C1 segment of cervical spinal cord (tissue), 14 donors: ENCODE measurements at places on chromosomes 6 and 20.

DNA sequence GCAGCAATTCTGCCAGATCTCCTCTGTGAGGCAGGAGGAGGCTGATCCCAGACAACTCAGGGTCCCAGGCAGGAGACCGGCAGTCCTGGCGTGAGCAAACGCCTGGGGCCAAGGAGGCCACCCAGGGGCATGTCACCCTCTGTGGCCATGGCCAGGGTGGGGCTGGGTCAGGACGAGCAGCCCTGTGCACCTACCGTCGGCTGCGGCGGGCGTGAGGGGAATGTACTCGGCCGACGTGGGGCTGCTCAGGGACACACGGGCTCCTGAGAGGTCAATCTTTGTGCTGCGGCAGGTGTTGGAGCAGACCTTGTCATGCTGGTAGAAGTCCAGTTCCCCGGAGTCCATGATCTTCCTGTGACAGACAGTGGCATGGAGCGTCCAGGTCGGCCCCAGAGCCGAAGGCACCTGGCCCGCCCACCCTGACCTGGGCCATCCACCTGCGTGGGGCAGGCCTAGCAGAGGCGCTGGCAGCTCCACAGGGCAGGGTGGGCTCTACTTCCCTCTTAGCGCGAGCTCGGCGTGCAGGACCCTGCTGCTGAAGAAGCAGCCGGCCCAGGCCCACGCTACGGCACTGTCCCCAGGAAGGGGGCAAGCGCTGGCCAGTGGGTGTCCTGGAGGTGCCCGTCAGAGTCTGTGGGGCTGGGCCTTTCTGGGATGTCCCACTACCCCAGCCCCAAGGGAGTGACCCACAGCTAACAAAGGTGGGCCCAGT lies 21.5 kb upstream of the HELZ2 start:
- no peak for DNase-seq

- no peak for DNase-seq
Measured at GRCh38 chr20:40565682-40566040, 123.4 kb downstream of the MAFB start.

DNA sequence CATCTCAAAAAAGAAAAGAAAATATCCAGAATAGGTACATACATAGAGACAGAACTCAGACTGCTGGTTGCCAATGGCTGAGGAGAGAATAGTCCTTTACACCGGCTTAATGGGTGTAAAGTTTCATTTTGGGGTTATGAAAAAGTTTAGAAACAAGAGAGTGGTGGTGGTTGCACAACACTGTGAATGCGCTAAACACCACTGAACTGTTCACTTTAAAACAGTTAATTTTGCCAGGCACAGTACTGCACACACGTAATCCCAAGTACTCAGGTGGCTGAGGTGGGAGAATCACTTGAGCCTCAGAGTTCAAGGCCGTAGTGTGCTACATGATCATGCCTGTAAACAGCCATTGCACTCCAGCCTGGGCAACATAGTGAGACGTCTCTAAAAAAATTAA lies 7.6 kb downstream of the ILRUN start:
- DNase-seq, result no peak

DNA sequence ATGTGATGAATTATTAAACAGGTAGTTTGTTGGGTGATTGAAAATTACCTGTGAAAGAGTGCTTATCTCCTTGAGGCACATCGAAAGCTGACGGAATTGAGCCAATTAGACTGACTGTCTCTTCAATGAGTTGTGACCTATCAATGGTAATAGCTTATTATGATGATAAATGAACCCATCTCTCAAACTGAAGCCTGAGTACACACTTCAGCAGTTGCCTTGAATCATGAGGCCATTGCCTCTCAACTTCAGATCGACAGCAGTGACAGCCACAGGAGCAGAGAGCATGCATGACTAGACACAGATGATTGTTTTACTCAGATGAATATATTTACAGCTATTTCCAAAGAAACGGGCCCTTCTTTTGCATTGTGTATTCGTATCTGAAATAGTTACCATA lies 323.9 kb downstream of the LAMA2 start:
- DNase-seq, result no peak

DNA sequence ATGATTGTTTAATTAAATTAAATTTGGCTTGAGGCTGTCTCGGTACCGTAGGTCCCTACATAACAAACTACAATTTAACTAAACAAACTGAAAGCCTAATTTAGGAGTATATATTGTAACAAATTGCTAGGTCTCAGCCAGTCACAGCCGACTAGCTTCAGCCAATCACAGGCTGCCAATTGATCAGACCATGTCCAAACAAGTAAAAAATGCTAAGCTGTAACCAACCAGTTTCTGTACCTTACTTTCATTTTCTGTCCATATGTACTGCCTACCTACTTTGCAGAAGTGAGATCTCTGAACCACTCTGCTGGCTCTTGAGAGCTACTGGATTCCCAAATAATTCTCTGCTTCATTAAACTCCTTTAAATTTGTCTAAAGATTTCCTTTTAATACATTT lies 648.0 kb upstream of the GJE1 start:
- no peak for DNase-seq

GRCh38 chr20:4703281-4703676 lies 18.4 kb upstream of the PRND start:
- no peak for DNase-seq

DNA sequence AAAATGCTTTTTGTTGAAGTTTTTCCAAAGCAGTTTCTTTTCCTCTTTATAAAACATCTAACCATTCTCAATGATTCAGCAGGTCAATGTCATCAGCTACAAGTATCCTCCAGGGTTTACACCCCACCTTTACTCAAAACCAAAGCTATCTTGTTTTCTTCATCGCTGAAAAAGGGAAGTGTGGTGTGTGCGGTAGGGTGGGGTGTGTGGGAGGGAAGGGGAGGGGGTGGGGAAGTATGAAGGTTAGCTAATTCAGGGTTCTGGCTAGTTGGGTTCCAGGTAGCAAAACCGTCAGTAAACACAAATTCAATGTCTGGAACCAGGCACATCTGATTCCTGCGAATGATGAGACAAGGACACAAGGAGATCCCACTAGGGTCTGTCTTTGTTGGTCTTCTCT lies 189.6 kb downstream of the GJA10 start:
- no peak for DNase-seq
